ENCODE measurements at places on chromosomes 5 and 9. TPM values are rescaled to one million over a fixed set of nuclear protein-coding genes. Genes with fewer than 3 reads are reported as not detected.

The GKAP1 gene
- 8.1 TPM for total RNA-seq

DNA sequence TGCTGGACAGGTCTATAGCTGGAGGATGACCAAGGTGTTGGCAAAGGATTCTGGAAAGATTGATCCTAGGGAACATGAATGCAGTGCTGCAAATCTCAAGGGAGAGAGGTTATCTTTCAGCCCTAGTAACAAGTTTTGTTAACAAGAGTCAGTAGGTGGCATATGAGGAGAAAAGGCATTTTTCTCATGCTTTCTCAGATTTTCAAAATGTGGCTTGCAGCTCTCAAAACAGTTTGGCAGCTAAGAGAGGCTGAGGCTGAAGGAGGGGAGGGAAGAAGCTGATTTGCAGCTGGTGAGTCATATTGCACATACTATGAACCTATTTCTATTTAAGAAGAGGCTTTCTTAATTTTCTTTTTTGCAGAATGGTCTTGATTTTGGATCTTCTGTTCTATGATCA lies 64.3 kb upstream of the PCA3 start:
- no peak for DNase-seq

- DNase-seq = peak; percentile 94
Measured at GRCh38 chr9:107425101-107426025, 64.2 kb downstream of the KLF4 start.

GRCh38 chr5:157506066-157506590 lies 46.1 kb downstream of the NIPAL4 start:
- no peak for DNase-seq

GRCh38 chr9:113763429-113763828 lies 112.7 kb upstream of the ZNF618 start:
- no peak for DNase-seq

DNA sequence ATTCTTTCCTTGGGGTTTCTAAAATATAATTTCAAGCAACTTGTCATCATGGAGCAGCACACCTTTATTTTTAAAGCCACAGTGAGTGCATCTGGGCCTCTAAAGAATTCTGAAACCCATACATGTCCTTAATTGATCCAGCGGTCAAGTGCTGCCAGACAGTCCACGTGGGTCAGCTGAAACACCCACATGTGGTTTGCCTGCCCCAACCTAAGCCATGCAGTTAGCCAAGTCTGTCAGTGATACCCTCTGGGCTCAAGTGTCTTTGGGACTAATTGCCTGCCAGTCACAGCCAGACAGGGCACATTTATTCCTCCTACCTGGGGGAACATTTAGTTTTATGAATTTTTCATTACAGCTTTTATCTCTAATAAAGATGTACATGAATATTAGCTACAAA lies 291.4 kb upstream of the SLC30A5 start:
- no peak for DNase-seq

DNA sequence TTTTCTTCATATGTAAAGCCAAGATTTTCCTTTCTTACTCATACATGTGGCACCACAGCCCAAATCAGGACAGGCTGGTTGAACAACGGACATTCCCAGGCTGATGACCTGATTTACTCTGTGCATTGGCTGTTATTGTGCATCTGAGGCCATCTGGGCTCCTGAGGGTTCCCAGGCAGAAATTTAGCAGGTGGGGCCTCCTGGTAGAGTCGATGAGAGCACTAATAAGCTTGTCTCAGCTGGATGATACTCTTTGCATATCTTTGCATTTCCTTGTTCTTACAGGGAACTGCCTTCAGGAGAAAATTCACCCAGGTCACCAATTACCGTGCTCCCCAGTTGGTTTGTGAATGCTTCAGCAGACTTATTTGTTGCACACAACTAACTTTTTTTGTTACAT lies 605.1 kb downstream of the ELAVL2 start:
- DNase-seq = no peak

The KCNV2 gene
- not detected for total RNA-seq

The IFNA21 gene
- not detected for total RNA-seq

DNA sequence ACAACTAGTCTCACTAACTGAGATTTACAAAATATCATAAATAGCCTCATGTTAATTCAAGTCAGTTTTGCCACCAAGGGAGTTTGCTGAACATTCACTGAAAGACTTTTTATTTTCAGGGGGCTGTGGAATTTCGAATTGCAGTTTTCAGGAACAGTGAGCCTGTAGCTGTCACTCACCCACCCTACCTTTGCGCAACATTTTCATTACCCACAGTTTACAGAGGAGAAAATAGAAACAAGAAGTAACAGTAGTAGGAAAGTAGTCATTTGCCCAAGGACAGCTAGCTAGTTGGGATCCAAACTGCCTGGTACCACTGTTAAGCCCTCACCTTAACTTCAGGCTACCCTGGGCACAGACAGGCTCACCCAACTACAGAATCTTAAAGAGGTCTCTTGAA lies 154.1 kb downstream of the ADAMTS12 start:
- DNase-seq = no peak

GRCh38 chr9:122122468-122122867 lies 29.4 kb upstream of the TTLL11 start:
- DNase-seq = no peak

- no peak for DNase-seq
Measured at GRCh38 chr5:177290816-177291596, 12.5 kb downstream of the RAB24 start.

The PRPF4 gene
- total RNA-seq = 18.3 TPM

- DNase-seq = no peak
Measured at GRCh38 chr9:19372567-19372966, 7.5 kb downstream of the RPS6 start.

DNA sequence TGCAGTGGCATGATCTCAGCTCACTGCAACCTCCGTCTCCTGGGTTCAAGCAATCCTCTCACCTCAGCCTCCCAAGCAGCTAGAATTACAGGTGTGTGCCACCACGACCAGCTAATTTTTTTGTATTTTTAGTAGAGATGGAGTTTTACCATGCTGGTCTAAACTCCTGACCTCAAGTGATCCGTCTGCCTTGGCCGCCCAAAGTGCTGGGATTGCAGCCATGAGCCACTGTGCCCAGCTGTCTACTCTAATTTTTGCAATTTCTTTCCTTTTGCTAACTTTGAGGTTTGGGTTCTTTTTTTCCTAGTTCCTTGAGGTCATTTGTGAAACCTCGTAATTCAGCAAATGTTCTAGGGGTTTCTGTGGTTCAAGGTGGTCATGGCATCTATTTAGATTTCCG lies 63.7 kb upstream of the PRLR start:
- DNase-seq = no peak

The DBH gene
- not detected for total RNA-seq

The MPDZ gene
- 46.0 TPM for total RNA-seq

The ADCY2 gene
- 1.2 TPM for total RNA-seq

- DNase-seq = no peak
Measured at GRCh38 chr5:143431789-143432188, 28.3 kb upstream of the NR3C1 start.

- DNase-seq = no peak
Measured at GRCh38 chr9:97313243-97313642, 5.8 kb downstream of the CCDC180 start.

The CCL27 gene
- total RNA-seq = not detected

The DAB2 gene
- total RNA-seq = 221 TPM

The FAM219A gene
- total RNA-seq = 53.9 TPM

DNA sequence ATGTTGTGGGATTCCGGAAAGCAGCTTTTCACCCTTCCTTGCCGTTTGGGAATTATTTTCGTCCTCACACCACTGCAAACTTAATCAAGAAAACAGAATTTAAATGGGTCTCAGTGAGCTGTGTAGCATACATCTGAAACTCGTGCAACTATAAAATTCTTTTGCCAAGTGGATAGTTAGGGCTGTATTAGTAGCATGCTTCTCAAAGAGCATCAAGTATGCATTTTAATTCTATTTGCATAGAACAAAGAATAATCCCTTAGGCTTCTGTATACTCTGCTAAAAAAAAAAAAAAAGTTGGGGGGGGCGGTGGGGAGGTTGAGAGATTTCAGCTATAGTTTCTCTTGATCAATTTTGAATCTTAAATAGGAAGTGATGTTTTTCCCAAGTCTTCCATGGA lies 11.8 kb upstream of the APBA1 start:
- DNase-seq = no peak

DNA sequence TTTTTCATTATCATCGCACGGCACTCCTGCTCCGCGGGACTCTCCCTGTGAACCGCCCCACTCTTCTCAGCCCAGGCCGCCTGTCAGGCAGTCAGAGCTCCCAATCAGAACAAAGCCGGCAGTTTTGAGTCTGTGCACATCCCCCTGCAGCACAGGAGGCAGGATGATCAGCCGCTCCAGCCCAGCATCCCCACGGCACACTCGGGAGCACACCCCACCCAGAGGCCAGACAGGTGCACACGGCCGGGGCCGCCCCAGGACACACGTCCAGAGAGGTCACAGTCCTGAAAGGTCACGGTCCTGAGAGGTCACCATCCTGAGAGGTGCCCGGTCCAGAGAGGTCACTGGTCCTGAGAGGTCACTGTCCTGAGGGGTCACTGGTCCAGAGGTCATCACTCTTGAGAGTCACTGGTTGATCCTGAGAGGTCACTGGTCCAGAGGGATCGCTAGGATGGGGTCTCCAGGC lies 8.4 kb downstream of the TPPP start:
- peak; percentile 67 for DNase-seq

The TMEM174 gene
- total RNA-seq = not detected

GRCh38 chr9:6845880-6846279 lies 88.1 kb downstream of the KDM4C start:
- no peak for DNase-seq

The HEMGN gene
- not detected for total RNA-seq

GRCh38 chr9:2317591-2317990 lies 302.4 kb downstream of the SMARCA2 start:
- DNase-seq = no peak

- no peak for DNase-seq
Measured at GRCh38 chr5:34499001-34499734, 157.0 kb upstream of the RAI14 start.

GRCh38 chr9:89122949-89123348 lies 55.7 kb downstream of the SHC3 start:
- no peak for DNase-seq

The SLC6A19 gene
- 0.32 TPM for total RNA-seq

- DNase-seq = no peak
Measured at GRCh38 chr5:173973616-173973969, 15.4 kb upstream of the C5orf47 start.

- DNase-seq = no peak
Measured at GRCh38 chr5:117805058-117805457, 1183.3 kb downstream of the DTWD2 start.

GRCh38 chr5:87150630-87151029 lies 117.1 kb upstream of the RASA1 start:
- no peak for DNase-seq

- no peak for DNase-seq
Measured at GRCh38 chr5:72248410-72248981, 71.5 kb downstream of the MRPS27 start.

DNA sequence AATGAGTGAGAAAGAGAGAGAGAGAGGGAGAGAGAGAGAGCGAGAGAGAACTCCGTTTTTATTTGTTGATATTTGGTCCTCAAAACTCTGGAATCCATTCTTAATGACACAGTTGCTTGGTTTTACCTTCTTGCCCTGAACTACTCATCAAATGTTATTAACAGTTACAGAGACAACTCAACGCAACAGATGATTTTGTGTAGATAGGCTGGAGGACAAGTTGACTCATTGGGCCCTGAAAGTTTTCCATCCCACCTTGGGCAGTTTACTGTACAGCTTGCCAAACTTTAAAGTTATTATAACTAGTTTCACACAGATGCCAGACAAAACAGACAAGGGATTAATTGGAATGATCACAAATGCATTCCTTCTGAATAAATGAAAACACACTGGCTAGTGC lies 339.9 kb downstream of the ARL15 start:
- no peak for DNase-seq

GRCh38 chr9:8262625-8263622 lies 463.3 kb upstream of the DMAC1 start:
- DNase-seq = no peak

GRCh38 chr9:14428781-14429230 lies 114.9 kb upstream of the NFIB start:
- DNase-seq = no peak

The SPINK6 gene
- not detected for total RNA-seq

DNA sequence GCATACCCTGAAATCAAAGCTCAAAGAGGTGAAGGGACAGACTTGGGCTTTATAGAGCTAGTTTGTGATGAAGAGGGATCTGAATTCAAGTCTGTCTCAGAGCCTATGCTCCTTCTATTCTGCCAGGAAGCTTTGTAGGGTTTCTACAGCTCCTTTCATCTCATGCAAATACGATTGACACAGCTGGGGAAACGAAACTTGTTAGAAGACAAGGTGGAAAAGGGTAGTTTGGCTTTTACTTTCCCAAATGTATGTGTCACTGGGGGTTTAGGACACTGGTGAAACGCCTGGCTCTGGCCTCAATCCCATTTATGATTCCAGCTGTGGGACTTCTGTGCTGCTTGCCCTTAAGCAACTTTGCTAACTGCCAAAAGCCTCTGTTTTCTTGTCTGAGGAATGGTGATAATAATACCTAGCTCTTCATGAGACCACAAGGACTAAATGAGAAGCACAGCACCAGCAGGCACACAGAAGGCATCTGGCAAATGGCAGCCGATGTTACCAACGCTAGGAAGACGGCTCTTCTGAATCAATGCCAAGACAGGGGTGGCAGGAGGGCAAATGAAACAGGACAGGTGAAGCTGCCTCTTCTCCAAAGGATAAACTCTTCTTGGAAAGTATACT lies 70.3 kb upstream of the EQTN start:
- DNase-seq = no peak

DNA sequence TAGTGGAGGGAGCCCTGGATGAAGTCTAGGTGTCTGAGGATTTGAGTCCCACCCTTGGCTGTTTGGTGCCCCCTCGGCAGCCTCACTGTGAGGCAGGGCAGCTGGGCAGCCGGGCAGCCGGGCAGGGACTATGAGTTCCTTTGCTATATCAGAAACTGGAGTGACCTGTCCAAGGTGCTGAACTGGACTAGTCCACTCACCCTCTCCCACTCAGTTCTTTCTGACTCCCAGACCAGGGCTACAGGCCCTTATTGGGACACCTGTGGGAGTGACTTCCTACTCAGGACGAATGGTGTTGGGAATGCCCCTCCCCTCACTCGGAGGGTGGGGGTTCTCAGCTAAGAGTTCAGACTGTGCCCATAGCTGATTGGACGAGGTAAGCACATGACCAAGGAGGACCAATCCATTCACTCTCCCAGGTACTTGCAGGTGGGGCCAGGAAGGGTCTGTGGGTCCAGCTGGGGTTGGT lies 34.1 kb upstream of the RAPGEF1 start:
- DNase-seq = no peak

GRCh38 chr5:98934546-98934945 lies 5.7 kb upstream of the CHD1 start:
- DNase-seq = no peak

- DNase-seq = no peak
Measured at GRCh38 chr5:19301271-19301670, 686.7 kb downstream of the CDH18 start.

Data from mesenteric fat pad (tissue), 1 donor.